Activated CD8-positive, alpha-beta memory T cell treated with anti-CD3 and anti-CD28 coated beads, Interleukin-2, amount 50 U/mL, for 4 hours (primary cell): ENCODE measurements at places on chromosomes 3 and 15.

- no peak for DNase-seq
These were observed 54.1 kb downstream of the MGA start for GRCh38 chr15:41714291-41714690.

DNA sequence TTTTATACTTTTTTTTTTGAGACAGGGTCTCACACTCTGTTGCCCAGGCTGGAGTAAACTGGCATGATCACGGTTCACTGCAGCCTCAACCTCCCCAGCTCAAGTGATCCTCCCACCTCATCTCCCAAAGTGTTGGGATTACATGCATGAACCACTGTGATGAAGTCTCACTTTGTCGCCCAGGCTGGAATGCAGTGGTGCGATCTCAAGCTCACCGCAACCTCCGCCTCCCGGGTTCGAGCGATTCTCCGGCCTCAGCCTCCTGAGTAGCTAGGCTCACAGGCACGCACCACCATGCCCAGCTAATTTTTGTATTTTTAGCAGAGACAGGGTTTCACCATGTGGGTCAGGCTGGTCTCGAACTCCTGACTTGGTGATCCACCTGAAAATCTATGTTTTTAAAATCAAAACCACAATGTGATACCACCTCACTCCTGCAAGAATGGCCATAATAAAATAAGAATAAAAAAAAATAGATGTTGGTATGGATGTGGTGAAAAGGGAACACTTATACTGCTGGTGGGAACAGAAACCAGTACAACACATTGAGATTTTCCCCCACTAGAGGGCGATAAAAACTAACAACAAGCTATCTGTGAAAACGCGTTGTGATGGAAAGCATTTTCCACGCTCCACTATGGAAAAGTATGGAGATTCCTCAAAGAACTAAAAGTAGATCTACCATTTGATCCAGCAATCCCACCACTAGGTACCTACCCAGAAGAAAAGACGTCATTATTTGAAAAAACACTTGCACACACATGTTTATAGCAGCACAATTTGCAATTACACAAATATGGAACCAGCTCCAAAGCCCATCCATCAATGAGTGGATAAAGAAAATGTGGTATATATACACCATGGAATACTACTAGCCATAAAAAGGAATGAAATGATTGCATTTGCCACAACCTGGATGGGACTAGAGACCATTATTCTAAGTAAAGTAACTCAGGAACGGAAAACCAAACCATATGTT is 26.8 kb upstream of the OCA2 start:
- DNase-seq = no peak

GRCh38 chr15:59825901-59826300 is 136.8 kb upstream of the BNIP2 start:
- DNase-seq = no peak

DNA sequence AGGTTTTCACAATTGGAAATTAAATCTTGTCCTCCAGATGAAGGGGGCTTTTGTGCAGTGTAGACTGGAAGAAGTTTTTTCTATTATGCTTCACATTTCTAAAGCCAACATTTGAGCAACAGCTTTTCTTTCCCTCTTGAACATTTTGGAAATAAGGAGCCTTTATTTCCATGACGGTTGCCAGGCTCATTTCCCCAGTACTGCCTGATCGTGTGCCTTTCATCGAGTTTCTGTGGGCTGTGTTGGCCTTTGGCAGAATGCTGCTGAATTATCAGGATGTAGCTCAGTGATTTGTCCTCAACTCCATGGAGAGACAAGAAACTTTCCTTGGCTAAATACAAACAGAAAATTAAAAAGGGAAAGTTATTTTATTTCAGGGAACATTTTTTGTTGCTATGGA is 314.8 kb upstream of the LRRC3B start:
- DNase-seq = no peak

DNA sequence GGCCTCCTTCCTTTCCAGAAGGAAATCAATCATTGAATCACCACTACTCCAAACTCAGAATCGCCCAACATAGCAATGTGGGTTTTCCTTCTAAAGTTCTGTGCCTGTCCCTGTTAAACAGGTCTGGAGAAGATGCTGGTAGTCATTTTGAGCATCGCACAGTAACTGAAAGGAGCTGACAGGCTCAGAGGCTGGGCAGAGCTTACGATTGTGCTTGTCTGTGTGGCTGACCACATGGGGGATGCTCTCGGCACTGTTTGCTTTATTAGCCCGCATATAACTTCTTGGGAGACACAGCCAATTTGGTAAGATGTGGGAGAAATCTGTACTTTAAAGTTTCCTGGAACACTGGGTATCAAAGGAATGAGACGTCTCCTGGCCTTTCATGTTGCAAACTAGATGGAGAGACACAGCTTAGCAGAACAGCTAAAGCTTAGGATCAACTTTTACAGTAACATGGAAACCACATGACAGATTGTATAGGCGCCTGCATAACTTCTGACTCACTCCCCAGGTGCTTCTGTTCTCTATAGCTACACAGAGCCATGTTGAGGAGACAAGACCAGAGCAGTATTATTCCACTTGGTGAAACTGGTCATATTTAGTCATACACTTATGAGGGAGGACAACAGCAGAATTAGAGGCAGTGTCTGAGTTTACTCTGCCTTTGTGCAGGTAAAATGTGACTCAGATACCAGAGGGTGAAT is 374.1 kb downstream of the RORA start:
- no peak for DNase-seq

- no peak for DNase-seq
These were observed 165.2 kb downstream of the ZPLD1 start for GRCh38 chr3:102599819-102600576.

DNA sequence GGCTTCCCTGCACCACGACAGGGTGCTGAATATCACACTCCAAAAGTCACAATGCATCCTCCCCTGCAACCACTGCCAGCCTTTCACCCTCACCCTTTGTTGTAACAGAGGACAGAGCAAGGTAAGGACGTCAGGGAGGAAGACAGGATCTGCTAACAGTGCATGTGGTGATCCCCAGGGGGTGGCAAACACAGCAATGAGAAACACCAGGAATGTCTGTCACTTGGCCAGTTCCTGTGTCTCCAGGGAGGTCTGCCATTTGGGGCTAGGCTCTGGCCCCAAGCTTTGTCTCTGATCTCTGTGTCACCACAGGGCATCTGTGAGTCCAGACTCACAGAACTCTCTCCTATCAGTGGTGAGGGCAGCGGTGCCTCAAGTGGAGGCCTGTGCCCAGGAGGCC is 54.3 kb upstream of the SLC24A5 start:
- no peak for DNase-seq

DNA sequence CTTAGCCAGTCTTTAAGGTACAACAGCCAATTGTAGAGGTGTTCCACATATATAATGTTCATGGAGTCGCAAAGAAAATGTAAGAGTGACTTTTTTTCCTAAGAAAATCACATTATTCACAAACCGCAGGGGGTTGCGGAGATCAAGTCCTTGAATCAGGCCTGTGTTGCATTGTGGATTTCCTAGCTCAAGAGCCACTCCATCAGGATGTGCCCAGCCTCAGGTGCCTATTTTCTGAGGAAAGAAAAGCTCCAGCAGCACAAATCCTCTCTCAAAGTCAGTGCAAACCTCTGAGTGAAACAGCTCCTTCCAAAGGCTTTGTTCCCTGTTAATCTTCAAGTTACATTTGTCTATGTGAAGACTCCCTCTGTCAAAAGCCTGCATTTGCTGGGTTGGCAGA is 349.4 kb downstream of the CLSTN2 start:
- DNase-seq = no peak

DNA sequence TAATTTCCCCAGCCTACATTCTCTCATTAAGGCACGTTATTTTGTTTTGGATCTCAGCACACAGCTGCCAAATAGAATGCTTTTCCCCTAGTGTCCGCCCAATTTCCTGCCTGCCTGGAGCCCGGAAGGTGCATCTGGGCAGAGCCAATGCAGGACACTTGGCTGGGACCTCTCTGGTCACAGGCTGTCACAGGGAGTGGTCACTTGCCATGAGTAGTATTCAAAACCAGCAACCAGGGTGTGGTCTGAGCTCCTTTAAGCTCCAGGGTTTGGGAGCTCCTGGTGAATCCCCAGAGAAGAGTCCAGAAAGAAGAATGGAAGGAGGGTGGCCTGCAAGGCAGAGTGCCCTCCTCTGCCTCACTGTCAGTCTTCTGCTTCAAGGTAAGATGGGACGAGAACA is at the start of gene HTR3C:
Gene HTR3C, plus strand, starts transcription at position 281 of the 400 bp plus-strand sequence. Its CDS starts 34 bp downstream, at position 315.
- no peak for DNase-seq
